ENCODE measurements at places on chromosomes 2 and 18.

GRCh38 chr2:201196003-201196402, 13.1 kb downstream of the CASP10 start:
- DNase-seq = no peak

- DNase-seq = no peak
These were observed 190.3 kb downstream of the ARL4C start for GRCh38 chr2:234306426-234307173.

DNA sequence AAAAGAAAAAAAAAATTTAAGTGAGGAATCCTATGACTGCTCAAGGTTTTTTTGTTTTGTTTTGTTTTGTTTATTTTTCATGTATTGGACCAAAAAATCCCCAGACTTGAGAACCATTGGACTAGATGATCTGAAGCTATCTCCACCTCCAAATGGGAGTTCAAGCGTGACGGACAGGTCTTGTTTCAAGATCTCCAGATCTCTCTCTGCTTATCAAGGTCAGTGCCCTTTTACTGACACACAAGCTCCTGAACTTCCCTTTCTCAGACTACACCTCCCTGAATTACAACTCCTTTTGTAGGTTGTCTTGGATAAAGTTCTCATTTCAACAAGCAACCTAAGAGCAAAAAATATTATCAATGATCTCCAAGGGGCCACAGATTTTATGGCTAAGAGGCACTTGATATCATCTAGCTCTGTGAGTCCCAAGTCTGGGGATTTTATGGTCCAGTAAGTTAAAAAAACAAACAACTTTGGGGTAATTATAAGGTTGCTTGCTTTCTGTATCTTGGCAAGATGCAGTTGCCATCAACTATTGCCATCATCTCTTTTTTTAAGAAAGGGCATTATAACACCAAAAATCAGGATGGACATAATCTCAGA, 396.0 kb upstream of the ATP5MC3 start:
- DNase-seq = no peak

GRCh38 chr18:3448838-3449511, 997 bp upstream of the TGIF1 start:
- DNase-seq = peak; percentile 86

- no peak for DNase-seq
These were observed 157.8 kb downstream of the BABAM2 start for GRCh38 chr2:28048341-28048740.

GRCh38 chr2:150431561-150432311, 55.7 kb downstream of the RND3 start:
- no peak for DNase-seq

DNA sequence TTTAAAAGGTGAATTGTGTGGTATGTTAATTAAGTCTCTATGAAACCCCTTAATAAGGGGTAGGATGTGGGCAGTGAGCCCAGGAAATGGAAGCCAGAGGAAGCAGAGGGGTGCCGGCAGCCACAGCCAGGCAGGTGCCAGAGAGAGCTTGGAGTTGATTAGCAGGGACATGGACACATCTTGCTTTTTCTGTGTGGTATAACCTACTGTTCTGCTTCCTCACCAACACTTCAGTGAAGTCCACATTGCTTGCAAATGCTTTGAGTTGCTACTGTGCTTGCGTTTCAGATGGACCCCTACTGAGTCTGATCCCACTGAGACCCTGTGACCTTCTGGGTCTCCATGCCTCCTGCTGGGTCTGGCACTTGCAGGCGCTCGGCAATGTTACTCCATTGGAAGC, 30.3 kb upstream of the ARHGEF4 start:
- no peak for DNase-seq

Data from thyroid gland (tissue), 4 donors.